ENCODE measurements at places on chromosomes 16 and 17.
A peak's percentile ranks its signal among the peaks of the same experiment; 100 is the strongest.

DNA sequence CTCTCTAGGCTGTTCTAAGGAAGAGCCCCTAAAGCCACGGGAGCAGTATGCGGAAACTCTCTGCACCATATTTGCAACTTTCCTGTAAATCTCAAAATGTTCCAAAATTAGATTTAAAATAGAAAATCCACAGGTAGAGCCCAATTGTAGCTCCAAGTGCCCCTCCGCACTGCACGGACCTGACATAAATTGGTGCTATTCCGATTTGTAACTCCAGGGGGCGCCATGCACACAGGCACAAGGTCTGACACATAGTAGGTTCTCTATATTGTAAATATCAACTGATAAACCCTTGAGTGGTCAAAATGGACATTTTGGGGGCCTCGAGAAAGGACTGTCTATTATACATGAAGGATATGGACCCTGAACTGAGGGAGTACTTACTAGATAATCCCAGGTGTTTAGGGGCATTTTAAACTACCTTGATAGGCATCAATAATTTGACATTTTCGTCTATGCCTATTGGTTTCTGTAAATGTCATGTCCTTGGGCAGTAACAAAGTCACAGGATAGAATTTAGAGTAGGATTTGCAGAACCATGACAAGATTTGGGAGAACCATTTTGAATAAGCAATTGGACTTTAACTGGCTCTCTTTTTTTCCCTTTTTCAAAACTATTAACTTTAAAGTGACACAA is 36.6 kb upstream of the TMEM132E start:
- no peak for DNase-seq

GRCh38 chr16:82761236-82761635 is 134.5 kb downstream of the CDH13 start:
- no peak for DNase-seq

DNA sequence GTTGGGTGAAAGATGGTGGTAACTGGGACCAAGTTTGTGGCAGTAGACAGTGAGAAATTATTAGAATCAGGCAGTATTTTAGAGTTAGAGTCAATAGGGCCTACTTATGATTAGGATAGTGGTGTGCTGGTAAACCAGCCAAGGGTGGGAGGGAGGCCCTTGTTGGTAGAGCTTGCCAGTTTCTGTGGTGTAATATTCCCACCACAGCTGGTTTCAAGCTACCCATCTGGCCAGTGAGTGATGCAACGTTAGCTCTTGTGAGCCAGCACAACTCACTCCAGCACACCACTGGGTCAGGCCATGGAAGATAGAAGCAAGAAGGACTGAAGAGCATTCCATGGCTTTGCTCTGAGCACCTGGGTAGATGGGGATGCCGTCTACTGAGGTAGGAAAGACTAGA is 34.9 kb downstream of the GNAO1 start:
- no peak for DNase-seq

DNA sequence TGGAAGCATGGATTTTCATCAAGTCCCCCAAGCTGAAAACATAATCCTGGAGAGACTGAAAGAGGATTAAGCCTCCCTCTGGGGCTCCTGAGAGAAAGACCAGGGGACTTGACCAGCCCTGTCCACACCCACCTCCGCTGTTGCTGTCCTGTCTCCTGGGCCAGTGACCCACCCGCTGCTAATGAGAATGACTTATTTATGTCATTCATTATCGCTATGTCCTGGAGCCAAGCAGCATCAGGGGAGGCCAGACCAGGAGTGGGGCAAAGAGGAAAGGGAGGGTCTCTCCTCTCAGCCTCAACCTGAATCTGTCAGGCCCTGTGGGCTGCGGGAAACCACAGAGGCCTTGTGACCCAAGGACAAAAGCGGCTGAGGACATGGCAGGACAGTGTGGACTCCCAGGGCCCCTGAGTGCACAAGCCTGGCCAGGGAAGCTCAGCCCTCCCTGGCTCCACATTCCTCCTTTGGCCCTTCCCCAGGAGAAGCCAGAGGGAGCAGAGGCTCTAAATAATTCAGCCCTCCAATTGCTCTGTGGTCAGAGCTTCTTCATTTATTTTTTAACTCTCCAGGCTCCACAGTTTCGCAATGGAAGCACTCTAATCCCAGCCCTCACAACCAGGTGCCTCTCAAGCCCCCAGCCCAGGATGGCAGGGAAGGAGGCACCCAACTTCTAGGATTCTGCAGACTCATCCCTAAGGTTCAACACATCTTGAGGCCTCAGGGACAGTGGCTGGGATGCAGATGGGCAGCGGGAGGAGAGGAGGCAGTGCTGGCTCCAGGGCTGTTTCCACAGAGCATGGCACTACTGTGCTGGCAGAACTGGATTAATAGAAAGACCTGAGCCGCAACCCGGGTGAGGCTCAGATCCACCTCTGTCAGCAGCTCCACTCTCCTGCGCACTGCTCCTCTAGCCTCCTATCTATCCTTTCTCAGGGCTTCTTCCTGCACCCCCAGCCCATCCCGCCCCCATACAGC is 19.1 kb downstream of the CUEDC1 start:
- DNase-seq: peak; percentile 14

GRCh38 chr16:1983544-1984346 is at the start of gene GFER:
Gene GFER, plus strand, starts transcription at chr16:1984193. Its CDS starts 26 bp downstream, at chr16:1984219.
- peak; percentile 34 for DNase-seq

GRCh38 chr16:17346621-17347569 is 123.9 kb downstream of the XYLT1 start:
- no peak for DNase-seq

- no peak for DNase-seq
Measured at GRCh38 chr16:27228621-27229501, 25.5 kb downstream of the KDM8 start.

GRCh38 chr16:450785-451512 is 25.5 kb downstream of the RAB11FIP3 start:
- no peak for DNase-seq

DNA sequence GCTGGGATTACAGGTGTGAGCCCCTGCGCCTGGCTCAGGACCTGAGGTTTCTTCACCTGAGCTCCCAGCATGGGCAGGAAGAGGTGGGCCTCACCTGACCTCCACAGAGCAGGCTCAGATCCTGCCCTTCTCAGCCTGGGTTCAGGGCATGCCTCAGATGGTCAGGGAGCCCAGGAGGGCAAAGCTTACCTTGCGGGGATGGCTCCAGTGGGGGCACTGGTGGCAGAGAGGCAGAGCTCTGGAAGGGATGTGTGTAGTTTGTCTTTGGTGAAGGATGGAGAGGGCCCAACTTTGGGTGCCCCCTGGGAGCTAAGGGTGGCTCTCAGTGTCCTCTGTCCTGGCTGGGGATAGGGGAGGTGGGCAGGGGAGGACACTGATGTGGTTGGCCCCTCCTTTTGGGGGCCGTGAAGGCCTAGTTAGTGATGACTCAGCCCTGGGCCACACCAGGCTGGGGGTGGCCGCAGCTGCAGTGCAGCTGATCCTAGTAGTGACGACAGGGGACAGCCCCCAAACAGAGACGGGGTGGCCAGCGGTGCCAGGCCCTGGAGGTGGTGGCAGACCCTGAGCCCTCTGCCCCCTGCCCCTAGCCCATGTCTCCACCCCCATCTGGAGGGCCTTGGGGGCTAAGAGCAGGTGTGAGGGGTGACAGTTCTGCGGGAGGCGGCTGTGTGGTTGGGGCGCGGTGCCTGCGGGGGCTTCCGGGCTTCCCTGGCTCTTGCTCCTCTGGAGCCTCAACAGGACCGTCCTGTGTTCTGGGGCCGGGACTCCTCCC is 5.8 kb downstream of the NHERF2 start:
- no peak for DNase-seq

- DNase-seq: no peak
Measured at GRCh38 chr17:46842835-46843234, 8.5 kb upstream of the WNT9B start.

DNA sequence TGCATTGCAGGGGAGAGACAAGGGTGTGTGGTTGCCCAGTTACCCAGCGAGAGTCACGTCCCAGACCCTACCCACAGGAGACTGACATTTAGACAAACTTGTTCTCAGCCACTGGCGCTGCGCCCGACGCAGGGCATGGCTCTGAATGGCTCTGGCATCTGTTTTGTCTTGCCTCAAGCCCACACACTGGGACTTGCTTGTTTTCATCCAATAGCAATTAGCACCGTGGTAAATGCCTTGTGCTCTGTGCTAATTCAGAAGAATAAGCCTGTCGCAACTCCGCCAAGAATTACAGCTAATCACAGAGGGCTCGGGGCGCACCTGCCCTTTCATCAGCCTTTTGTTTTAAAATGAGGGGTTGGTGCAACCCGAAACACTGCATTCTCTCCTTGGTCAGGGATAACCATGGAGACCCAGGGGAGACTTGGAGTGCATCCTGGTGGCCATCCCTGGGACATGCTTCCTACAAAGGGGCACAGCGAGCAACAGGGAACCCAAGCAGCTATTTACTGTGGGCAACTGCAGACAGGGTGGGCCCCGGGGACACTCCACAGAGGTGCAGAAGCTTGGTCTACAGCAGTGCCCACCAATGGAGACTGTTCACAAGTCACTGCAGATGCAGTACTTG is 220.6 kb upstream of the ZFHX3 start:
- DNase-seq: no peak

- no peak for DNase-seq
Measured at GRCh38 chr17:49076573-49077384, 55.8 kb upstream of the B4GALNT2 start.

GRCh38 chr17:34368196-34368945 is 5.3 kb upstream of the CCL1 start:
- DNase-seq: no peak

- peak; percentile 34 for DNase-seq
Measured at GRCh38 chr16:76386784-76387183, 109.6 kb downstream of the CNTNAP4 start.
